ENCODE measurements at places on chromosomes 1 and 21. TPM values are rescaled to one million over a fixed set of nuclear protein-coding genes. Genes with fewer than 3 reads are reported as not detected.

The TNFRSF4 gene
- total RNA-seq = 418 TPM

The PBX1 gene
- 0.37 TPM for total RNA-seq

The OR2M3 gene
- total RNA-seq = not detected

The IL23R gene
- total RNA-seq = 6.8 TPM

The KRTAP7-1 gene
- total RNA-seq = not detected

The S100A1 gene
- not detected for total RNA-seq

The PTBP2 gene
- 15.4 TPM for total RNA-seq

The FNDC5 gene
- not detected for total RNA-seq

The KCNJ9 gene
- total RNA-seq = not detected

The CACNA1E gene
- total RNA-seq = 0.05 TPM

The NOS1AP gene
- not detected for total RNA-seq

The LCE1C gene
- total RNA-seq = not detected

The CASQ1 gene
- total RNA-seq = not detected

The PCAT6 gene
- total RNA-seq = not detected

The CACNA1S gene
- total RNA-seq = not detected

The SLC35F3 gene
- total RNA-seq = 8.0 TPM

The ERICH3 gene
- total RNA-seq = not detected

The ADAMTS5 gene
- not detected for total RNA-seq

The GAS5 gene
- 310 TPM for total RNA-seq

The LCE3D gene
- total RNA-seq = not detected

The KPRP gene
- total RNA-seq = not detected

The C1orf116 gene
- total RNA-seq = not detected

The GJA8 gene
- not detected for total RNA-seq

The GPR61 gene
- not detected for total RNA-seq

The UBE2U gene
- not detected for total RNA-seq

The FBXO44 gene
- total RNA-seq = 33.2 TPM

The SUSD4 gene
- total RNA-seq = 0.24 TPM

The TEX38 gene
- 0.34 TPM for total RNA-seq

The LAPTM5 gene
- total RNA-seq = 477 TPM

The PRMT6 gene
- 17.2 TPM for total RNA-seq

The SPRR2E gene
- not detected for total RNA-seq

The IGSF9 gene
- not detected for total RNA-seq

The NEK2 gene
- 26.1 TPM for total RNA-seq

The SIM2 gene
- 0.22 TPM for total RNA-seq

The SLC30A7 gene
- 51.5 TPM for total RNA-seq

The NTMT2 gene
- not detected for total RNA-seq

The GBP3 gene
- 42.1 TPM for total RNA-seq

The FAM151A gene
- not detected for total RNA-seq

The GPR89A gene
- total RNA-seq = 38.9 TPM

The SPRR2F gene
- not detected for total RNA-seq

The HSD3B1 gene
- total RNA-seq = not detected

The CTTNBP2NL gene
- 5.5 TPM for total RNA-seq

The TSPAN2 gene
- total RNA-seq = 1.1 TPM

The S100A9 gene
- total RNA-seq = 3.9 TPM

The HSD3B2 gene
- total RNA-seq = not detected

The CELA2A gene
- not detected for total RNA-seq

The ASPM gene
- 49.0 TPM for total RNA-seq

The MCOLN2 gene
- total RNA-seq = 38.5 TPM

The LRRC38 gene
- not detected for total RNA-seq

The KRTAP10-12 gene
- not detected for total RNA-seq

The CD84 gene
- total RNA-seq = 25.4 TPM

The CENPF gene
- 78.4 TPM for total RNA-seq

Measured in T-helper 1 cell treated with Interleukin-12 subunit alpha and Interleukin-12 subunit beta and Interleukin-4 antibody, amounts not matched to agents 30 ng/mL and 1 ng/mL, for 36 hours (primary cell).